ENCODE measurements at places on chromosomes 4 and X. TPM values are rescaled to one million over a fixed set of nuclear protein-coding genes. Genes with fewer than 3 reads are reported as not detected.

DNA sequence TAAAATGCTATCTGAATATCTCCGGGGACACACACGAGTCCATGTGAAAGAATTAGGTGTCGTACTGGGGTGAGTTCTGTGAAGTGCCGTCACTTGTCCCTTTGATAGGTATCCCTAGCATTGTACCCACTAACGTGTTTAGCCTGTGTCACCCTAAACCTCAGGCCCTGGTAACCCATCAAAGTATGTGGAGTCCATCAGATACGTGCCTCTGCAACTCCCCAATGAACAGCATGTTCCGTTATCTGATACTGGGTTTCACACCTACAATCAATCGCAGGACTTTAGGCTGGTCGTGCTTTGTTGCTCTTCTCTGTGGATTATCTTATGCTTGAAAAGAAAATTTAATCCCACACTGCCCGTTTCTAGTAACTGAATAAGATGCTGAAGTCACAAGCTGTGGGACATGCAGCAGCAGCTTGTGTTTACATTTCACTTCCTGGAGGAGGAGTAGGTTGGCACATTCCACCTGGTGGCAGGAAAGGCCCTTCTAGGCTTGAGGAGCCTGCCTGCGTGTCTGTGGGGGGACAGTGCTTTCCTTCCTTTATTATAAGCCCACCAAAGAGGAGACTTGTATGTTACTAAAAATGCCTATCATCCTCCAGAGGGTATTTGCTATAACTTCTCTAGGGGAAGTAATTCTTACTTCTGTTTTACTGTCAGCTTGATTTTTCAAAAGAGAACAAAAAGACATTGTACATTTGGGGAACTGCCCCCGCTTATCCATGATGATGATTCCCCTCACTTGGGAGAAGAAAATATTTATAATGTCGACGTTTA is 127.2 kb downstream of the FNIP2 start:
- DNase-seq, result no peak

- DNase-seq, result no peak
Observed at GRCh38 chr4:69056921-69057550, 39.2 kb upstream of the UGT2B7 start.

- no peak for DNase-seq
Observed at GRCh38 chr4:19971829-19972228, 279.9 kb upstream of the SLIT2 start.

GRCh38 chr4:152925851-152926250 is 10.3 kb upstream of the FHDC1 start:
- DNase-seq, result no peak

GRCh38 chrX:49029876-49030275 is 13.3 kb downstream of the TFE3 start:
- peak; percentile 65 for DNase-seq

GRCh38 chrX:129529685-129530281 is 6.5 kb upstream of the SMARCA1 start:
- no peak for DNase-seq

GRCh38 chr4:144421839-144422565 is 224.0 kb upstream of the HHIP start:
- no peak for DNase-seq

Gene PWWP3B
- polyA plus RNA-seq, result 0.16 TPM

All from keratinocyte (primary cell).